ENCODE measurements at places on chromosomes 7 and 10. TPM values are rescaled to one million over a fixed set of nuclear protein-coding genes. Genes with fewer than 3 reads are reported as not detected.

DNA sequence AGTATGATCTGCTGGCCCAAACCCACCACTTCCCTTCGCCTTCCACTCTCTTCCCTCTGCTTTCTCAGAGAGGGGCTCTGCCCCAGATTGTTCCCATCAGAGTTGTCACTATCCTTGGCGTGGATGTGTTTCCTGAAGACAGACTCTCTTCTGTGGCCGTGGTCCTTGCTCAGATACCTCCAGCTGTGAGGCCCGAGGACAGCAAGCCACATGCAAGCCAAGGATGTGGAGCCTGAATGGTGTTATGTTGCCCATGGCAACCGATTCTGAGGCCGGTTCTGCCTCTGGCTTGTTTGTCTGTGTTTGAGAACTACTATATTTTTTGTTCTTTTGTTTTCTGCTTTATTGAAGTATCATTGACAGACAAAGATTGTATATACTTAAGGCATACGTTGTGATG lies 247.4 kb upstream of the PODXL start:
- DNase-seq: no peak

- DNase-seq: no peak
Observed at GRCh38 chr10:29723726-29724125, 89.0 kb upstream of the SVIL start.

Gene ARMH3
- polyA plus RNA-seq: 18.5 TPM

GRCh38 chr10:72375173-72375572 lies 20.5 kb upstream of the DNAJB12 start:
- DNase-seq: no peak

DNA sequence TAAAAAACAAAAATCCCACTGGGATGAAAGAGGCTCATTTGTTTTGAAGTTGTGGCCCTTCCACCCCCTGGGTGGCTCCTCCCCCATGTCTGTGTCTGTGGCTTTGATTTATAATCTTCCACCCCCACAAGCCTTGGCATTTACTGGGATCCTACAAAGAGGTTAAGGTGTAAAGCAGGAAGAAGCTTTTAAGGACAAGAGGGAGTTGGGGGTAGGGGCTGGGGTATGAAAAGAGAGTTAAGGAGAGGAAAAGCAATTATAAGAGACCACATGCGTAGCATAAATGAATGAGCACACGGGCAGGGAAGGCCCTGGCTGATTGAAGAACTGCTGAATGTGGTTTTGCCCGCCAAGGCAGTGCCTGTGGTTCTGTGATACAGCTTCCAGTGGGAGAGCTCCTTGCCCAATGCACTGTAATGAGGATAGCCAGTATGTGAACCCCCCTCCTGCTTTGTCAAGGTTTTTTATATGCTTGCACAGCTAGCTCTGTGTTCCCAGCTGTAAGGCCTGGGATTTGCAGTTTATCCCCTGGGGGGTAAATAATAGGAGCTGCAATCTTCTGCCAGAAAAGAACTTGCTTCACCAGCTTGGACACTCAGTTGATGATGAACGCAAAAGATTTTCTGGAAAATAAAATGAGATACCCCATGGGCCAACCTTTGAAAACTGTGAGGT lies 34.7 kb upstream of the KMT2E start:
- no peak for DNase-seq

Gene TMEM139
- 0.11 TPM for polyA plus RNA-seq

- no peak for DNase-seq
Observed at GRCh38 chr7:3283130-3283704, 17.8 kb upstream of the SDK1 start.

- DNase-seq: no peak
Observed at GRCh38 chr10:81472927-81473470, 402.0 kb upstream of the NRG3 start.

DNA sequence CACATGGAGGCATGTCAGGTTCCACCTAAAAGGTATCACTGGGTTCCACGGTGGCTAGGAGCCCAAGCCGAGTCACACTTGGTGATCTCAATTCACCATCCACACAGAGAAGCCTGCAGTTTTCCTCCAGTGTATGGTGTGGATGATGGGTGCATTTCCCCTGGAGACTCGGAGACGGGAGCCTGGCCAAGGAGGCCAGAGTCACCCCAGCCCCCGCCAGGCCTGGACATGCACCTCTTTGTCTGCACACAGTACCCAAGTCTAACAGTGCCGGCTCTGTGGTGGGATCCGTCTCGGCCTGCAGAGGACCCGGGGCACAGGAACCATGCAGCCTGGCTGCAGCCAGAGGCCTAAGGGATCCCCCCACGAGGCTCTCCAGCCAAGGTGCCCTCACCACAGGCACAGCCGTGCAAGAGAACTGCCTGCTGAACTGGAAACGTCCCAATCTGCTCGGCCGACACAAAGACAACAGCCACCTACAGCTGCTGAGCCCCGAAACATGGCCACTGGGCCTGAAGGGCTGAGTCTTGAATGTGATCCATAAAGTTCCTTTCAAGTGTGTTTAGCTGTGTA lies 75.2 kb downstream of the DIP2C start:
- DNase-seq: no peak

DNA sequence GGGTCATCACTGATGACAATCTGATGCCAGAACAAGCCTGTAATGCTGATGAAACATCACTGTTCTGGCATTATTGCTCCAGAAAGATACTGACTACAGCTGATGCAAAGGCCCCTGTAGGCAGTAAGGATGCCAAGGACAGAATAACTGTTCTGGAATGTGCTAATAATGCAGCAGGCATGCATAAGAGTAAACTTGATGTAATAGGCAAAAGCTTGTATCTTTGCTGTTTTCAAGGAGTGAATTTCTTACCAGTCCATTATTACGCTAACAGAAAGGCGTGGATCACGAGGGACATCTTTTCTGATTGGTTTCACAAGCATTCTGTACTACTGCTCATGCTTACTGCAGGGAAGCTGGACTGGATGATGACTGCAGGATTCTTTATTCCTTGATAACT lies 18.7 kb downstream of the LCOR start:
- peak; percentile 93 for DNase-seq

GRCh38 chr7:99899830-99900519 lies 19.4 kb downstream of the TRIM4 start:
- DNase-seq: no peak

DNA sequence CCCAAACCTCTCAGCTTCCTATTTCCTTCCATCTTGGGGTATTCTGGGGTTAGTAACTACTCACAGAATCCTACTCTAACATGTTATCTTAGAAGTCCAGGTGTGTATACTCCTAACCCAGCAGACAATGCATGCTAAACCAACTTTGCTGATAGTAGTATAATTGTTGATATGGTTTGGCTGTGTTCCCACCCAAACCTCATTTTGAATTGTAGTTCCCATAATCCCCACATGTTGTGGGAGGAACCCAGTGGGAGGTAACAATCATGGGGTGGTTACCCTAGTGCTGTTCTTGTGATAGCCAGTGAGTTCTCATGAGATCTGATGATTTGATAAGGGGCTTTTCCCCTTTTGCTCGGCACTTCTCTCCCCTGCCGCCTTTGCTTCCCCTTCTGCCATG lies 135.1 kb downstream of the CHRM2 start:
- DNase-seq: no peak

- no peak for DNase-seq
Observed at GRCh38 chr7:116258734-116259133, 48.4 kb downstream of the TES start.

DNA sequence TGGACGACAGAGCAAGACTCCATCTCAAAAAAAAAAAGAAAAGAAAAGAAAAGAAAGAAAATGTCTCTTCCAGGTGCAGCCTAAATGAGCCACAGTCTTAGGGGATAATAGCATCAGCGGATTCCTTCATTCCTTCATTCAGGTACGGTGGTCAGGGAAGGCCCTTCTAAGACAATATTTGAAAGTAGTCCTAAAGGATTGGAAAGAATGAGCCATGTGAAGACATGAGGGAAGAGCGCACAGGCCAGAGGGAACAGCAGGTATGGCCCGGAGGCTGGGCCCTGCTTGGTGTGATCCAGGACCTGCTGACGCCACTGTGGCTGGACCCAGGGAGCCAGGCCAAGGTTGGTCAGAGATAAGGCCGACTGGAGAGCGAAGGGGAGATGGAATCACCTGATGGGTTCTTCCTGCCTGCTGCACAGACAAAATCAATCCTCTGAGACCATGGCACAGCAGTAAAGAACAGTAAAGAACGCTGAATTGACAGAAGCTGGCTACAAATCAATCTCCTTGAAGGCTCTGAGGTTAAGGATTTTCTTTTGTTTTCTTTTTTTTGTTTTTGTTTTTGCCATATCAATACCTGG lies 16.3 kb upstream of the MKRN1 start:
- DNase-seq: no peak

Gene TMEM178B
- 0.43 TPM for polyA plus RNA-seq

Gene ASAH2
- 0.32 TPM for polyA plus RNA-seq

Gene BMPR1A
- polyA plus RNA-seq: 39.6 TPM

DNA sequence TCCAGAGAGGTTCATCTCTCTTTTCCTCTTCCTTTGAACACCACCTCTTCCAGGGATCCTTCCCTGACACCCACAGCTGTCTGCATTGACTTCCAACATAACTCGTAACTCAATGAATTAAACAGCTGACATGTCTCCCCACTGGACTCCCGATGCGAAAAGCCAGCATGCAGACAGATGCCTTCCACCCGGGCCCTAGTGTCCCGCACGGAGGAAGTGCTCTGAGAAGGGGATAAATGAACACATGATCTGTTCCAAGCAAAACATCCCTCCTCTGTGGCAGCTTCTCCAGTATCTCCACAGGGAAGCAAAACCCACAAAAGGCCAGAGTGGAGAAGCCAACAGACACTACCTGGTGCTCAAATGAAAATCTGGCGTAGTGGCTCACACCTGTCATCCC lies 28.3 kb downstream of the OGDHL start:
- no peak for DNase-seq

Gene TAS2R3
- polyA plus RNA-seq: 0.29 TPM

Gene MMD2
- polyA plus RNA-seq: not detected

- DNase-seq: no peak
Observed at GRCh38 chr7:44845451-44845850, 2.4 kb downstream of the H2AZ2 start.
